Left ventricle myocardium superior (tissue), 1 donor: ENCODE measurements at places on chromosomes 2 and 18. TPM values are rescaled to one million over a fixed set of nuclear protein-coding genes. Genes with fewer than 3 reads are reported as not detected.

CERKL gene
- not detected for total RNA-seq

GMCL1 gene
- total RNA-seq = 3.6 TPM

CRACDL gene
- total RNA-seq = 4.0 TPM

CD207 gene
- not detected for total RNA-seq

SMAD7 gene
- total RNA-seq = 13.8 TPM

RND3 gene
- total RNA-seq = 25.1 TPM
